Stimulated activated CD4-positive, alpha-beta T cell treated with anti-CD3 and anti-CD28 coated beads, Interleukin-2, amount 100 ng/mL, for 4 hours (primary cell): ENCODE measurements at places on chromosomes 1 and 21.

- no peak for DNase-seq
These were observed 13.5 kb upstream of the CD2 start for GRCh38 chr1:116740746-116741145.

DNA sequence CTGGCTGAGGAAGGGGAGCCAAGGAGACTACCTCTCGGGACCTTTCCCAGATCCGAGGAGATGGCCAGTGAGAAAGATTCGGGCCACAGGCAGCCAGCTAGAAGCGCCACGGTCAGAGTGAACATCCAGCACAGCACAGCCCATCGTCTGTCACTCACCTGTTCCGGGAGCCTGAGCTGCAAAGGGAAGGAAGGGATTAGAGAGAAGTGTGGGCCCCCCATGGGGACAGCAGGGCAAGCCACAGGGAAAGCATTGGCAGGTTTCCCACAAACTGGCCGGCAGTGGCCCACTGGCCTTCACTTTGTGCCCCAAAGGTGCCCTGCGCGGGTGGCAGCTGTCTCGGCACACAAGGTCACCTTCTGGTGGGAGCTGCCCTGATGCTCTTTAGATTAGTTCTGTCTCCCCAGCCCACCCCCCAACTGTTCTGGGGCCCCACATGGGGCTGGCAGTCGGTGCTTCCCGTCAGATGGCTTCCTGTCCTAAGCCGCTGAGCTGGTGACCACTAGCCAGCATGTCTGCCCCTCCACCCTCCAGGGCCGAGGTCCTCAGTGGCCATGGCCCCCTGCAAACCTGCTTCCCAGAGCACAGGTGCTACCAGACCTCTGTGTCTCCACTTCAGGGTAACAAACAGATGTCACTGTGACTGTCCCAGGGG, 56.7 kb downstream of the LACTBL1 start:
- no peak for DNase-seq

- no peak for DNase-seq
These were observed 4.0 kb upstream of the CEP350 start for GRCh38 chr1:179950651-179951050.

DNA sequence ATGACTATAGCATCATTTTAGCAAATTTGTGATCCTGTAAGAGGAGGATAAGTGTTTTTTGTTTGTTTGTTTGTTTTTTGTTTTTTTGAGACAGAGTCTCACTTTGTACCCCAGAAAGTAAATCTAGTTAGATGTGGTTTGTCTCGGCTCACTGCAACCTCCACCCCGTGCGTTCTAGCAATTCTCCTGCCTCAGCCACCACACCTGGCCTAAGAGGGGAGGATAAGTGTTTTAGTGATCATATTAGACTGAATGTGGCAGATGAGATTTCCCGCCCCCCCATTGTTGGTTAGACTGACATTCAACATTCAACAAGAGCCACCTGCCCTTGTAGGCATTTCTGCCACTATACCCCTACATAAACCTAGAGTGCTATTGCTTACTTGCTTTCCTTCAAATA, 98.5 kb downstream of the OSBPL9 start:
- DNase-seq, result no peak

DNA sequence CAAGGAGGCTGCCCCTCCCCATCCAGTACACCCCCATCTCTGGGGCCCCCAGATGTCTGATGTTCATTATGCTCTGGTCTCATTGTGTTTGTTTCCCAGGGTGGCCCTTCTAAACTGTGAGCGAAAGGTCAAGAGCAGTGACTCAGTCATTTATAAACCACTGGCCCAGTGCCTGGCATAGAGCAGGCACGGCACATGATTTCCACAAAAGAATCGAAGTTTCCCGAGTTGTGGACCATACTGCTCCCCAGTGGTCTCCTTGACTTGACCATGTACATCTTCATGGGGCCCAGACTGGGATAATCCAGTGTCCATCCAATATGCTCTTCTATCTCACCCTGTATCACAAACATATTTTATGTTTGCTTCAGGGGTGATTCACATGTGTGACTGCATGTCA, 153.3 kb downstream of the NR5A2 start:
- no peak for DNase-seq

GRCh38 chr1:79079770-79080169, 73.2 kb upstream of the ADGRL4 start:
- no peak for DNase-seq

- peak; percentile 53 for DNase-seq
These were observed 4.2 kb upstream of the ADORA3 start for GRCh38 chr1:111507411-111508201.

DNA sequence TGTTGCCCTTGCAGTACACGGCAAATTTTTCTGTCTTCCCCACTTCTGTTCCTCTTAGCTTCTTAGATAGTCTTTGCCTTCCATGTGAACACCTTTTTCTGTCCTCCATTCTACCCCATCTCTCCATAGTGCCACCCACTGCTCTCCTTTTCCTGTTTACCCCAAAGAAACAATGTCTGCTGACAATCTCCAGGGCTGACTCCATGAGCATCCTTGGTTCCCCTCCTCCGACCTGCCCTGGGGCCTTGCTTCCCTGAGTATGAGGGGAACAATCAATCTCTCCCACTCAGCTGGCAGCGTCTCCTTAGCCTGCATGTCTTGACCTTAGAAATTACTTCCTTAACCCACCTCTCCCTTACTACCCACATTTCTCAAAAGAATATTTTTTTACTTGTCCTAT, 12.3 kb upstream of the MYBPHL start:
- DNase-seq, result no peak

- DNase-seq, result no peak
These were observed 12.8 kb upstream of the TMEM200B start for GRCh38 chr1:29136391-29136915.

- no peak for DNase-seq
These were observed 43.0 kb downstream of the CD46 start for GRCh38 chr1:207794861-207795260.

- DNase-seq, result no peak
These were observed 237.1 kb downstream of the USH2A start for GRCh38 chr1:216186141-216186540.

- no peak for DNase-seq
These were observed 164.8 kb downstream of the USP25 start for GRCh38 chr21:15894596-15894995.

GRCh38 chr1:82001345-82001744, 200.6 kb downstream of the ADGRL2 start:
- no peak for DNase-seq
